Fibroblast of skin of right quadriceps (primary cell): ENCODE measurements at places on chromosomes 7 and 10.

DNA sequence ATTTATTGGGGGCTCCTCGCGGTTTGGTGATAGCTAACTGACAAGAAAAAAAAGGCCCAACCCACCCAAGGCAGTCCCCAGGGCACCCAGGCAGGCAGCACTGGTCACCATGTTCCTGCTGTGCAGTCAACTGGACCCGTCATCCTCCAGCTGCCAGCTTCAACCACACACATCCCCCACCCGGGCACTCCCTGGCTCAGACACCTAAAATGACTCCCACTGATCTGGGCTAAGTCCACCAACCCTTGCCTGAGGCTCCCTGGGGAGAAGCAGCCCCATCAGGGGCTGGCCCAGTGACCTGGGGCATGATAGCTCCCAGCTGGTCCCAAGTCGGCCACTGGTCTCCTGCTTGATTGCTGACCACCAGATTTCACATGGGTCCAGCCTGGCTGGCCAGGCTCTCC lies 161.8 kb downstream of the NRF1 start:
- no peak for DNase-seq

- DNase-seq, result no peak
Measured at GRCh38 chr10:101807158-101807557, 11.1 kb downstream of the OGA start.

- DNase-seq, result no peak
Measured at GRCh38 chr10:74932648-74933047, 106.2 kb downstream of the KAT6B start.

- peak; percentile 76 for DNase-seq
Measured at GRCh38 chr7:85030893-85031292, 156.0 kb downstream of the SEMA3D start.

GRCh38 chr10:126094537-126094936 lies 198.2 kb downstream of the FANK1 start:
- no peak for DNase-seq

DNA sequence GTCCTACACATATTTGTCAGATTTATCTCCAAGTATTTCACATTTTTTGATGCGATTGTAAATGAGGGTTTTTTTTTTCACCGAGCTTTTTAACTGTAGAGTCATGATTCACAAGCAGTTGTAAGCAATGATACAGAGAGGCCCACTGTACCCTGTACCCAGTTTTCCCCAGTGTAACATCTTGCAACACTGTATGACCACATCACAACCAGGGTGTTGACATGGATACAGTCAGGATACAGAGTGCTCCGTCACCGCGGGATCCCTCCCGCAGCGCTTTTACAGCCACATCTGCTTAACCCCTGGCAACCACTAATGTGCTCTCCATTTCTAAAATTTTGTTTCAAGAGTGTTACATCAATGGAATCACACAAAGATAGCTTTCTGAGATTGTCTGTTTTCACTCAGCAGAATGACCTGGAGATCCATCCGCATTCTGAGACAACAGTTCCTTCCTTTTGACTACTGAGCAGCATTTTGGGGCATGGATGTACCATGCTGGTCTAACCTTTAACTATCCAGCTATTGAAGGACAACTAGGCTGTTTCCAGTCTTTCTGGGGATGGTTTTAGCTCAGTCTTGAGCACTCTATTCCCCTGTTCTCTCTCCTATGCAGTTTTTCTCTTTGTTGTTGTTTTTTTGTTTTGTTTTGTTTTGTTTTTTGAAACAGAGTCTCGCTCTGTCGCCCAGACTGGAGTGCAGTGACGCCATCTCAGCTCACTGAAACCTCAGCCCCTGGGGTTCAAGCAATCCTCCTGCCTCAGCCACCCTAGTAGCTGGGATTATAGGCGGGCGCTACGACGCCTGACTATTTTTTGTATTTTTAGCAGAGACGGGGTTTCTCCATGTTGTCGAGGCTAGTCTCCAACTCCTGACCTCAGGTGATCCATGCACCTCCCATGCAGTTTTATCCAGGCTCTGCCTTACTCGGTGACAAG lies 25.9 kb downstream of the GPRIN2 start:
- DNase-seq, result peak; percentile 98

DNA sequence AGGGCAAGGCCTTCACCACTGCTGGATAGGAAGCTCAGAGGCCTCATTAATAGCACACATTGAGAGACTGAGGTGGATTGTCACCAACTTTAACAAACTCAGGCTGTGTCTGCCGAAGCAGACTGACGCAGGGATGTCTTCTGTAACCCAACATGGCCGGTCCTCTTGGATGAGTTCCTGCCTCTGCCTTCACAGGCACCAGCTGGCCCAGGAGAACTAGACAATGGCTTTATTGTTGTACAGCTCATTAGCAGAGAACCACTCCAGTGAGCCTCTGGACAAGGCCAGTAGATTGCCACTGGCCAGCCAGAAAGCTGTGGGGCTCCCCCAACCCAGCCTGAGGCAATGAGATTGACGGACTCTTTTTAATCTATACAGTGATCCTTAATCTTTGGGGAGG lies 9.4 kb downstream of the NODAL start:
- no peak for DNase-seq

GRCh38 chr10:57621466-57621865 lies 646.2 kb downstream of the IPMK start:
- no peak for DNase-seq

GRCh38 chr10:84333864-84334451 lies 5.6 kb downstream of the CCSER2 start:
- DNase-seq, result peak; percentile 13

- no peak for DNase-seq
Measured at GRCh38 chr7:17448479-17449423, 150.3 kb downstream of the AHR start.

DNA sequence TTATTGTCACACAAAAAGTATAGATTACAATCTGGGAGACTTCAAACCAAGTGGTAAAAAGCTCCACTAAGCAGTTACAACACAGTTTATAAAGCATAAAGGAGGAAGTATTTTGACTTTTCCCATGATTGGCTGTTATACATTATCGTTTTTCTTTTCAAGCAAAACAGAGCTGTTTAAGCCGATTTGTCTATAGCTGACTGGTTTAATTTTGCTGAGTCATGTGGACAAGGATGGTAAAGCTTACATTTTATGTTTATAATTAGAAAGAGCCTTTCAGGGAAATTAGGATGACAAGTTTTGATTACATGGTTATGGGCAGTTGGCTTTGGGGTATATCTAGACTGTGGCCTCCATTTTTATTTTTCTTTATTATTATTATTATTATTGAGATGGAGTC lies 152.5 kb upstream of the STK17A start:
- peak; percentile 23 for DNase-seq

- no peak for DNase-seq
Measured at GRCh38 chr7:23371654-23372053, 72.5 kb downstream of the MALSU1 start.

DNA sequence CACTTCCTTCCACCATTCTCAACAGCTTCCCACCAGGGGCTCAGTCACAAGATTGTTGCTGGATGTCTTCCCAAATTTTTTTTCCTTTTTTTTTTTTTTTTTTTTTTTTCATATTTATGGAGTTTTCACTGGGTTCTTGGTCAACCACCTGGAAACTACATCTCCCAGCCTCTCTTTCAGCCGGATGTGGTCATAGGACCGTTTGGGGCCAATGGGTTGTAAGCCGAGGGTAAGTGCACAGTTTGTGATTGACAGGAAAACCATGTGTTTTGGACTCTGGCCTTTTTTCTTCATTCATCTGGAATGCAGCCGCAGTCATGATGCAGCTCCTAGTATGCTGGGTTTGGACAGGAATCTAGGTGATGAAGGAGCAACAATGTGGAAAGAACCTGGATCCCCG lies 337.1 kb upstream of the FOXK1 start:
- no peak for DNase-seq

DNA sequence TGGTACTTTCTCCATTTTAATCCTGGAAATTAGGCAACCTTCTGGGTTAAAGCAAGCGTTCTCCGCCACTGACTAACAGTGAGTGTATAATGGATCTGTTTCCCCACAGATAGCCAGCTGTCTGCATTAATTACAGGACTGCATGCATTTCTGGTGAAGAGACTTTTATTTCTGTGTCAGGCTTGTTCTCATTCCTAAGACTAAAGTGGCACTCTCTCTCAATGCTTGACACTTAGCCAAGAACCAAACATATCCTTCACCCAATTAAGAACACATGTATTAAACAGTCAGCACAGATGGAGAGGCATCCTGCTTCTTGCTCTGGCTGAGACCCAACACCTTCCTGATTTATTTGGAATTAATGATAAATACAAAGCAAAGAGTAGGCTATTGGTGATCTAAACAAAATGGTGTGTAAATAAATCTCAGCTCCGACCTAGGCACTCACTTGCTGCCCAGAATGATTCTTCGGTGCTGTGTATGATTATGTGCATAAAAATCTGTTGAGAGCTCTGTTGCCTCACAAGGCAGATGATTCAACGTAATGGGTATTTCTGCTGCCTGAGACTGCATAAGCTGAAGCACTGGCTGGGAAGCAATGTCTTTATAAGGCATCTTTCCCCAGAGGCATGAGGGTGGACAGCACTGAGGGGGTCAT lies 16.8 kb downstream of the CALU start:
- DNase-seq, result peak; percentile 96

GRCh38 chr10:34716958-34717357 lies 98.1 kb downstream of the PARD3 start:
- DNase-seq, result no peak

DNA sequence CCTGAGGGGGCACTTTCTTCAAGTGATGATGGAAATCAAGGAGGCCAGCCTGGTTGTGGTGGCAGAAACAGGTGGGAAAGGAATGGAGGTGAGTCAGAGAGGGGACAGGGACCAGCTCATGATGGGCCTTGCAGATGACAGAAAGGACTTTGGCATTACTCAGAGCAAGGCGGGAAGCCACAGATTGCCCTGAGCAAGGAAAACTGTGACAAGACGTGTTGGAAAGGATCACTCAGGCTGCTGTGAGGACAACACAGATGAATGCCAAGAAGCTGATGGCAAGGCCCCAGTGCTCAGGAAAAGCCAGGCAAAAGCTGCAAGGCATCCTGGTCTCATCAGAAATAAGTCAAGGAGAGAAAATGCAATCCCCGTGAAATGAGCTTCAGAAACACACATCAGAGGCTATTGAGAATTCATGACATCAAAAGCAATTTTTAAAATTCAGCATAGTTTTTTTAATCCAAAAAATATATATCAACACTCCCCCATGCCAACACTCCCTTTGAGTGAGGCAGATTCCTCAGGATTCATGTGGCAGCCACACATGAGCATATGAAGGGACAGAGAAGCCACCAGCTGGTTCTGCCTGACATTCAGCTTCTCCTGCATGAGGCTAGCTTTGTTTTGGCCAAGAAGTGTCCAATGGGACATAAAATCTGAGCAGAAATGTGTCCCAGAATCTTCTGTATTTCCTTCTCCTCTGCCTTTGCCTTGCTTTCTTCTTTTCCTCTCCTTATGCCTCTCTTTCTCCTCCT lies 244.5 kb upstream of the MYO3A start:
- DNase-seq, result no peak

DNA sequence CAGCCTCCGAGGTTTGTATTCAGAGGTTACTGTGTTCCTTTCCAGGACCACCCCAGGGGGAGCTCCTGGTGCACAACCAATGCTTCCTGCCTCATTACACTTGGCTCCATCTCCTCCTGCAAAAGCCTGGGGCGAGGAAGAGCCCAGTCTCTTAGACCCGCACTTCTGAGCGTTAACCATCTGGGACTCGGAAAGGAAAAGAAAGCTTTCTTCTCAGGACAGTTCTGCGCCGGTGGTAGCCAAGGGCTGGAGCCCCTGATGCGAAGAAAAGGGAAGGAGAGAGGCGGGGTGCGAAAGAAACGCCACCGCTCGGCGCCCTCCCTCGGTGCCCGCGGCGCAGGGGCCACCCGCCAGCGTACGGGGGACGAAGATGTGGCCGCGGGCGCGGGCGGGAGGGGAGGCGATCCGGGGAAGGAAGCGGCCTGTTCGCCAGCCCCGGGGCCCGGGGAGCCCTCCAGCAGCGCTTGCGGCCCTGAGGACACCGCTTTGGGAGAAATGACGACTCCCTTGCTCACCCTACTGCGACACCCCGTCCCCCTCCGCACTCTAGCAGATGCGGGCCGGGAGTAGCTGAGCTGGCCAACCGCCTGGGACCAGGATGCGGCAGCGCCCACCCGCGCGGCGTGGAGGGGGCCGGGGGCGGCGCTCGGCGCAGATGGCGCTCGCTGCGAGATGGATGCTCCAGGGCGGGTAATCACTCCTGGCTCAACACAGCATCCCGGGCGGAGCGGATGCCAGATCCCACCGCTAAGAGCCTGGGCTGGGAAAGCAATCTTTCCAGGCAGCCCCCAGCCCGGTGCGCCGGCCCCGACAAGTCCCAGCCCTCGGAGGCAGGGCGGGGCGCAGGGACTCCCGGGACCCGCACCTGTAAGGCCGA lies 1.3 kb downstream of the NRCAM start:
- DNase-seq, result peak; percentile 14

DNA sequence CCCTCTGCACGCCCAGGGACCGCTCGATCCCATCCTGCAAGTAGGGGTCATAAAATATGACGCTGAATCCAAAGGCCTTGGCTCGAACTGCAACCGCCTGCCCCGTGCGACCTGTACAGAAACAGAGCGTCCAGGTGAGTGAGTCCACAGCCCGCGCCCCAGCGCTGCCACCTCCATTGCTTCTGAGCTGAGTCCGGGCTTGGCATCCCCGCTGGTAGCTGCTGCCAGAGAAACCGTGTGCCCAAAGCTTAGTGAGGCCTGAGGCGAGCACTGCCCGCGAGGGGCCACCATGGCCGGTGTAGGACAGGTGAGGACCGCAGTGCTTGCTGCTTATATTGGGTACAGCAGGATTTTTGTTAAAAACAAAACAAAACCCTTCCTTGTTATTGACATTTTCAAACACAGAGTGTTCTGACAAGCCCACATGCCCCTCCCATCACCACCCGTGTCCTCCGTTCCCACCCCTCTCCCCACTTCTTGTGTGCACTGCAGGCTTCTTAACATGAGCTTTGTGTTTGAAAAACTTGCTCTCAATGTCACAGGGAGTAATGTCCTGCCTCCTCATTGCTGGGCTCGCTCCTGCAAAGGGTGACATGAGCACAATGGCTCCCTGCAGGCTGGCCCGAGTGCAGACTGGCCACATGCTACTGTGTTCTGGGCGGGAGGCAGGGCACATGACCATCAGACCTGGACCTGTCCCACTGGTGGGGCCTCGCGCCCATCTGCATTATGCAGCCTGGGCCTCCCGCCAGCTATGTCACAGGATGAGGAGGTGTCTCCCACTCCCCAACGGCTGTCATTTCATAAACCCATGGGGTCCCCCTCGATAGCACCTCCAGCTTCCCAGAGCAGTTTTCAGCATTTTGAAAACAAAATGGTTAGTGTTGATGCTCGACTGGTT lies 52.9 kb downstream of the ZRANB1 start:
- no peak for DNase-seq

- peak; percentile 67 for DNase-seq
Measured at GRCh38 chr7:142478479-142479220, 220.8 kb upstream of the PRSS58 start.

GRCh38 chr7:157397731-157398691 lies 61.2 kb downstream of the DNAJB6 start:
- peak; percentile 80 for DNase-seq
